Stimulated activated CD8-positive, alpha-beta memory T cell treated with anti-CD3 and anti-CD28 coated beads, Interleukin-7, amount 100 ng/mL, for 24 hours (primary cell): ENCODE measurements at places on chromosomes 12 and 14.
A peak's percentile ranks its signal among the peaks of the same experiment; 100 is the strongest.

DNA sequence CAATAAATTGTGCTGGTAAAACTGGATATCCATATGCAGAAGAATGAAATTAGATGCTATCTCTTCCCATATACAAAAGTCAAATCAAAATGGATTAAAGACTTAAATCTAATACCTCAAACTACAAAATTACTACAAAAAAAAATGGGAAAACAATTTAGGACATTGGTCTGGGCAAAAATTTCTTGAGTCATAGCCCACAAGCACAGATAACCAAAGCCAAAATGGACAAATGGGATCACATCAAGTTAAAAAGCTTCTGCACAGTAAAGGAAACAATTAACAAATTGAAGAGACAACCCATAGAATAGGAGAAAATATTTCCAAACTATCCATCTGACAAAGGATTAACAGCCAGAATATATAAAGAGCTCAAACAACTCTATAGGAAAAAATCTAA, 264.6 kb downstream of the NUAK1 start:
- no peak for DNase-seq

DNA sequence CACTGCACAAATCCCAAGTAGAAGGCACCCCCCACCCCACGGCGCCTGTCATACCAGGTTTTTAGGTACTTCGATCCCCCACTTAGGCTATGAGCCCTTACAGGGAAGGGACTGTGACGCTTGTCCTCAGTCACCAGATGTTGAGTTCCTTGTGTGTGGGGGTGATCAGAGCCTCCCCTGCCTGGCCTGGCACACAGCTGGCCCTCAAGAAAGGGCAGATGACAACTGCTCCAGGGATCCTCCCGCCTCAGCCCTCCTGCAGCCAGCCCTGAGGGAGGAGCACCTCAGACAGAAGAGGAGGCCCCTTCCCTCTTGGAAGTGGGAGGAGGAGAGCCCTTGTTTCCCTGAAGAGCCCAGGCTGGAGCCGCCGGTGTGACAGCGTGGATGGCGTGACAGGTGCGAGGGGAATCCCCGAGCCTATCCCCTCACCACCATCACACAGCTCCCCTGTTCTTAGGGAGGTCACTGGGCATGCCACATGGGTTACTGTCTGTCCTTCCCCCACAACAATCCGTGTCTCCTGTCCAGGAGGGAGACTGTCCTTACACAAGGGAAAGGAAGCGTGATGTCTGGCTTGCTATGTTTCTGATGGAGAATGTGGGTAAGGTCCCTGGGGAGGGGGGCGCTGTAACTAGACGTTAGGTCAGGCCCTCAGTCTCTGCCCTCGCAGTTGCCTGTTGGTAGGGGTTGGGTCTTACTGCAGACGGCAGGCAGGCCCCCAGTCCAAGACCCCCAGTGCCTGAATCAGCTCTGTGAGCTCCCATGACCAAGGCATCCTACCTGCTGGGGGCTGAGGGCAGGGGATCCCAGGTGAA, 31.4 kb downstream of the P2RX4 start:
- DNase-seq = no peak

GRCh38 chr12:72839696-72840095, 567.5 kb downstream of the TRHDE start:
- DNase-seq = no peak

DNA sequence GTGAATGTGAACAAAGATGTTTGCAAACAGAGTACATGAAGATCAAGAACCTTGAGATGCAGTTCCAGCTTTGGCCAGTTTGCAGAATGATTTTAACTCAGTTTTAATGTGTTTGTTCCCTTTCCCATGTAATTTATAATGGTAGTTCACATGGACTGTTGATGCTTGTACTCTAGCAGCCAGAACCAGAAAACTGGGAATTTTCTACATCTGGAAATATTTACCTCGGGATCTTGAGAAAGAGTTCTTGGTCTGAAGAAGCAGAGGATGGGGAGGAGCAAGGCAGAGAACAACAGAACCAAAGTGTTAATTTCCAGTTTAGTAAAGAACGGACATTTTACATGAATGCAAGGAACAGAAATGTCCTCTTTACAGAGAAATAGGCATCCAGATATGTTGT, 37.0 kb upstream of the PMCH start:
- DNase-seq = no peak

DNA sequence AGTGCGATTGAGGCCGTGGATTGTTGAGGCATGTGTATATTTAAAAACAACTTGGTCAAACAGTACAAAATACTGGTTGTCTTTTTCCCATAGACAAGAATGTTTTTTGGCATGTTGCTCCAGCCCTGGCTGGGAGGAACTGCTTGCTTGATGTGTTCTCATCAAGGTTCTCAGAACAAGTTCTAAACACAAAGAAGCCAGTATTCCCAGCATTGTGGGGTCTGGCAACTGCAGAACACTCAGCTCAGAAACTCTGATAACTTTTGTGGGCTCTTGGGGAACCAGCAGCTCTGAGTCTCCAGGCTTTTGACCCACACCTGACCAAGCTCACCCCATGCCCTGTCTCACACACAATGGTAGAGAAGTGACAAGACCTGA, 27.1 kb upstream of the DICER1 start:
- no peak for DNase-seq

DNA sequence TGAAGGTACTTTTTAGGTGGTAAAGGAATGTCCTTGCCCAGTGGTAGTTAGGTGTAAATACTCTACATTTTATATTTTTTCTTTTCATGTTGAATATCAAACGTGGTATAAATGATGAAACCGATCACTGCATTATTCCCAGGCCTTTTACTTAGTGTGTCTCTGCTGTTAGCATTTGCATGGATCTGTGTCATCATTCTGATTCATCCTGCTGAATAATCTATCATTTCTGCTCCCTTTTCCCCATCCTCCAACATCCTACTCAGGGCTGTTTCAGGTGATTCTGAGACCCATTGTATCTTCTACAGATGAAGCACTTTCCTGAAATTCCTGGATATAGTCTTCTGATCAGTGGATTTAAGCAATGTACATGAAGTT, 61.0 kb upstream of the PTHLH start:
- DNase-seq = no peak

- DNase-seq = no peak
Measured at GRCh38 chr14:52304248-52304904, 9.7 kb upstream of the PTGER2 start.

- DNase-seq = no peak
Measured at GRCh38 chr12:68538726-68539614, 71.7 kb upstream of the RAP1B start.

DNA sequence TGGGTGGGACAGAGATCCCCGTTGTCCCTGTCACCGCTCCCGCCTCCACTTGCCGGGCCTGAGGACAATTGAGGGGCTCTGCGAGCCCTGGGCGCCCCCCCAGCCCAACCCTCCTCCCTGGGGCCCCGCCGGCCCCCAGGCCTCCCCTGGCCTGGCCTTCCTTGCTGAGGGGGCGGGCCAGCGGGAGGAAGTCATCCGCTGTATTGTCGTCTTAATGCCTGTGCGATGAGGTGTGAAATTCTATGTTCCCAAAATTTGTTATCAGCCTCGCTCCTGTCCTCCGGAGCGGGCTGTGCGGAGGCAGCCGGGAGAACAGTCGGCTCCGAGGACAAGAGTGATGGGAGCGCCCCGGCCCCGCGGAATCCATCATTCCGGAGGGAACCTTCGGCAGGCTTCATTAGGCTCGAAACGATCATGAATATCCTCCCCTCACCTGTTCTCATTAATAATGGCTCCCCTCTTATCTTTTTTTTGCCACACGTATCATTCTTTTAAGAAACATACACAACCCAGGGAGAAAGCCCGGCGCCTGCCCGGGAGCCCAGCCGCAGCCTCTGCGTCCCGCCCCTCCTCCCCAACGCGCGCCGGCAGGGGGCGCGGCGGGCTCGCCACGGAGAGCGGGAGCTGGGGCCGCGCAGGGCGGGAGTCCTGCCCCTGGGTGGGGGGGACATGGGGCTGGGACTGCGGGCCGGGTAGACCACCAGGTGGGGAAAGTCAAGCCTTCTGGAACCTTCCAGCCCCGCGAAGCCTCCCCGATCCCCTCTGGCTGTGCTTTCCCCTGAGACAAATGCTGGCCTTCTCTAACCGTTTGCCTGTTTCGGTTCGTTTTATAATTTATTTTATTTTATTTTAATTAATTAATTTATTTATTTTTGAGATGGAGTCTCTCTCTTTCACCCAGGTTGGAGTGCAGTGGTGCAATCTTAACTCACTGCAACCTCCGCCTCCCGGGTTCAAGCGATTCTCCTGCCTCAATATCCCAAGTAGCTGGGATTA, 17.1 kb upstream of the DLK1 start:
- no peak for DNase-seq

DNA sequence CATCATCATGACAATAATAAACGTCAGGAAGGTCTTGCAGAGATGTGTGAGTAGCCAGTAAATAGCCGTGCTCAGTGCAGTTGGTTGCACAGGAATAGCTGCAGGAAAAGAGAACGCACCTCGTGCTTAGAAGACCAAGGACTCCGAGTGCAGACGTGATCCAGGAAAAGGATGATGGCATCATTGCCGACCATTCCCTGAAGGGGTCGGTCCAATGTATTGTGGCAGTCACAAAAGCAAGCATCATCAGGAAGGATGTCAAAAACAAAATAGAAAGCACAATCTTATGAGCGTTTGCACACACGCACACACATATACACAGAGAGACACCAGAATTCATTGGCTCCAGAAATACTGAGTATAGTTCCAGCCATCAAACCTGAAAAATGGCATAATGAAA, 12.8 kb downstream of the DUSP6 start:
- no peak for DNase-seq

- peak; percentile 1 for DNase-seq
Measured at GRCh38 chr12:22287776-22288621, 46.5 kb downstream of the ST8SIA1 start.

DNA sequence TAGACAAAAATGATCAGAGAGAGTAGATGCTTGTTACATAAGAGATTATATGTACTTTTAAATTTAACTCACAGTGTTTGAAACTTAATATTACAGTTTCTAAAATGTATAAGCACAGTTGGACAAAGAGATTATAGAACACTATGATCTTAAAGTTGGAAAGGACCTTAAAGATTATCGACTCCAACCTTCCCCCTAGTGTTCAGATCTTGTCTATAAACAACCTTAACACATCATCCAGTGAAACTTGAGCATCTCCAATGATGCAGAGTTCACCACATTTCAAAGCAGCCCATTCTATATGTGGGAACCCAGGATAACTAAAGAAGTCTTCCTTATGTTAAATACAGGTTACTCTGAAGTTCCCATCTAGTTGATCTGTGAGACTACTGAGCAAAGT, 480.8 kb downstream of the RMST start:
- DNase-seq = no peak

GRCh38 chr12:6631549-6631961, 4.2 kb downstream of the LPAR5 start:
- DNase-seq = no peak

DNA sequence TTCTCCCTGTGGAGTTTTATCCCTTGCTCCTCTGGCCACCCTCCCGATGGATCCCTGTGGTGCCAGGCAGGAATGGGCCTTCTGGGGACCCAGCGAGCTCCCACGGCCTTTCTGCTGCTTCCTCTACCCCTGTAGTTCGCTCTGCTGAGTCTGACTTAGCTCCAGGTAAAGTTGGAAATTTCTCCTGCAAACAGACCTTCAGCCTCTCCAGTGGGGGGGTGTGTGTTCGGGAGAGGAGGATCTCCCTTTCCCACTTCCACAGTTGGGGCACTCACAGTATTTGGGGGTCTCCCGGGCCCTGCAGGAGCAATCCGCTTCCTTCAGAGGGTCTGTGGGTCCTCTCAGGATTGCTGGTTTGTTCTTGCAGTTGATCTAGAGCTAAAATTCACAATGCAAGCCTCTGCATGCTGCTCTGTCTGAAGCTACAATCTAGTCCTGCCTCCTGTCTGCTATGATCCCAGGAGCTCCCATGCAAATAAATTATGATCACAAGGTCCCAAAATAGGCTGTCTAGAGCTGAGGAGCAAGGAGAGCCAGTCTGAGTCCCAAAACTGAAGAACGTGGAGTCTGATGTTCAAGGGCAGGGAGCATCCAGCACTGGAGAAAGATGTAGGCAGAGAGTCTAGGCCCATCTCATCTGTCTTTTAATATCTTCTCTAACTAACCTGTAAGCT, 18.3 kb downstream of the MTRFR start:
- no peak for DNase-seq
